ENCODE measurements at places on chromosomes 13 and 19.
A peak's percentile ranks its signal among the peaks of the same experiment; 100 is the strongest.

GRCh38 chr13:52001120-52001731 lies 10.0 kb downstream of the ATP7B start:
- H3K27me3 ChIP-seq, result no peaks in the 10 kb centered on the region
- DNase-seq, result no peak
- H3K27ac ChIP-seq, result no peak overlapping the region
- peaks cover 2% of the 10 kb centered on the region for H3K36me3 ChIP-seq

- no peaks in the 10 kb centered on the region for H3K36me3 ChIP-seq
- H3K27me3 ChIP-seq, result peaks cover 33% of the 10 kb centered on the region
- peaks cover 7% of the 10 kb centered on the region for H3K4me1 ChIP-seq
- no peak for DNase-seq
- no peak overlapping the region for H3K27ac ChIP-seq
Observed at GRCh38 chr19:34904664-34905527, 21.8 kb upstream of the ZNF30 start.

GRCh38 chr13:27334774-27335435 lies 64.3 kb downstream of the RASL11A start:
- no peak overlapping the region for H3K27ac ChIP-seq
- no peak overlapping the region for H3K4me3 ChIP-seq
- H3K4me1 ChIP-seq, result peaks cover 6% of the 10 kb centered on the region

GRCh38 chr13:106277484-106278154 lies 257.8 kb downstream of the EFNB2 start:
- DNase-seq, result peak; percentile 26
- H3K27me3 ChIP-seq, result no peaks in the 10 kb centered on the region
- H3K27ac ChIP-seq, result no peak overlapping the region

GRCh38 chr13:20058476-20058875 lies 99.9 kb downstream of the ZMYM2 start:
- H3K4me3 ChIP-seq, result no peak overlapping the region
- H3K4me1 ChIP-seq, result no peaks in the 10 kb centered on the region
- no peak overlapping the region for H3K27ac ChIP-seq
- H3K36me3 ChIP-seq, result peaks cover 10% of the 10 kb centered on the region
- H3K27me3 ChIP-seq, result no peaks in the 10 kb centered on the region

GRCh38 chr13:44040818-44041100 lies 161.1 kb downstream of the LACC1 start:
- no peak overlapping the region for H3K4me3 ChIP-seq
- no peaks in the 10 kb centered on the region for H3K36me3 ChIP-seq
- H3K4me1 ChIP-seq, result peaks cover 7% of the 10 kb centered on the region
- no peak overlapping the region for H3K27ac ChIP-seq
- H3K27me3 ChIP-seq, result no peaks in the 10 kb centered on the region

GRCh38 chr13:44523146-44524015 lies 52.7 kb downstream of the TSC22D1 start:
- no peaks in the 10 kb centered on the region for H3K36me3 ChIP-seq
- no peak overlapping the region for H3K27ac ChIP-seq
- H3K4me3 ChIP-seq, result no peak overlapping the region
- no peaks in the 10 kb centered on the region for H3K27me3 ChIP-seq
- DNase-seq, result peak; percentile 14
- H3K4me1 ChIP-seq, result no peaks in the 10 kb centered on the region

GRCh38 chr13:77548095-77548494 lies 12.6 kb downstream of the SCEL start:
- no peaks in the 10 kb centered on the region for H3K4me1 ChIP-seq
- no peaks in the 10 kb centered on the region for H3K36me3 ChIP-seq
- H3K27me3 ChIP-seq, result no peaks in the 10 kb centered on the region
- H3K4me3 ChIP-seq, result no peak overlapping the region
- no peak overlapping the region for H3K27ac ChIP-seq
- DNase-seq, result no peak

DNA sequence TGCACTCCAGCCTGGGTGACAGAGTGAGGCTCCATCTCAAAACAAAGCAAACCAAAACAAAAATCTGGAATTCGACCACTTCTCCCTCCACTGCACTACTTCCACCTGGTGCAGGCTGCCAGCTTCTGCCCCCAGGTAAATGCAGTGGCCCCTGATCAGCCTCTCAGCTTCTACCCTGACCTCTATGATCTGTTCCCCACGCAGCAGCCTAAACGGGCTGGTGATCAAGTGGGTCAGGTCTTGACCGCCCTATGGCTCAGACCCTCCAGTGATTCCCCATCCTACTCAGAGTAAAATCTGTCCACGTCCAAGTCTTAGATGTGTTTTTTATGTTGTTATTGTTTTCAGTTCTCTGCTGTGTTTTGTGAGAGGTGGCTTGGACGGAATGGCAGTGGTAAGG lies 163.9 kb downstream of the KCTD15 start:
- H3K36me3 ChIP-seq, result no peaks in the 10 kb centered on the region
- H3K4me1 ChIP-seq, result no peaks in the 10 kb centered on the region
- no peak overlapping the region for H3K4me3 ChIP-seq
- H3K27me3 ChIP-seq, result no peaks in the 10 kb centered on the region
- DNase-seq, result no peak

DNA sequence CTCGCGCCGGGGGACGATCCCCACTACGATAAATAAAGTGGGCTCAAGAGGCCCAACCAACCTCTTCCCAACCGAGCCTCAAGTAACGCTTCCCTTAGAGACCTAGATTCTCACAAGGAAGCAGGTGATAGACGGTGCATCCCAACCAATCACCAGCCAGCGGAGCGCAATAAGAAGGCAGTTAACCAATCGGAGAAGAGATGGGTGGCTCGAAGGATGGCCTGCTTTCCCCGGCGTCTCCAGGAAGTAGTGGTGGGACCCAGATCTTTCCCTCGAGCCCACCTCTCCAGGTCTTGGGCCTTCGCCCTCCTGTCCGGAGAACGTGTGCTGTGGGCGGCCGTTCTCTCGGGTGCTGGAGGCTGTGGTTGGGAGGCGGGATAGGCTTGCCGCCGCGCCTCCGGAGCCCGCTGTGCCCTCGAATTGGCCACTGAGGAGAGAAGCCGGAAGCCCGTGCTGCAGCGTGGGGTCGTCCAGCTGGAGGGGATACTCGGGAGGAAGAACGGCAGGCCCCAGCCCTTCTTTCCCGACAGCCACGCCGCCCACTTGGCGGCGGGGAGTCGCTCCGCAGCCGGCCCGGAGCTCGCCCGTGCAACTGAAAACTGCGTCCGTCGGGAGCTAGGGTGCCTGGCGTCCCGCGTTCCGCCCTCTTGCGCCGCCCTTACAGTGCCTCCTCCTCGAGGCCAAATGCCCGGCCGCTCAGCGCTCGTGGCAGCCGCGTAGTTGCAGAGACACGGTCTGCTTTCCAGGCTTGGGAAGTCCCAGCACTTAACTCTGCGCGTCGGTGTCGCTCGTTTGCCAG lies at the start of gene RNF6:
RNF6 (minus strand) TSS at position 594 of the 799 bp plus-strand sequence. CDS start 2,665 bp downstream, outside the sequence.
- peaks cover 4% of the 10 kb centered on the region for H3K36me3 ChIP-seq
- H3K27ac ChIP-seq, result peak within 1 kb of the TSS; percentile 96
- H3K4me1 ChIP-seq, result peaks cover 3% of the 10 kb centered on the region
- DNase-seq, result peak; percentile 99
- H3K27me3 ChIP-seq, result no peaks in the 10 kb centered on the region

GRCh38 chr13:76711550-76712182 lies 174.5 kb downstream of the KCTD12 start:
- no peaks in the 10 kb centered on the region for H3K27me3 ChIP-seq
- peaks cover 4% of the 10 kb centered on the region for H3K4me1 ChIP-seq
- no peaks in the 10 kb centered on the region for H3K36me3 ChIP-seq
- H3K27ac ChIP-seq, result no peak overlapping the region
- no peak overlapping the region for H3K4me3 ChIP-seq
- no peak for DNase-seq

DNA sequence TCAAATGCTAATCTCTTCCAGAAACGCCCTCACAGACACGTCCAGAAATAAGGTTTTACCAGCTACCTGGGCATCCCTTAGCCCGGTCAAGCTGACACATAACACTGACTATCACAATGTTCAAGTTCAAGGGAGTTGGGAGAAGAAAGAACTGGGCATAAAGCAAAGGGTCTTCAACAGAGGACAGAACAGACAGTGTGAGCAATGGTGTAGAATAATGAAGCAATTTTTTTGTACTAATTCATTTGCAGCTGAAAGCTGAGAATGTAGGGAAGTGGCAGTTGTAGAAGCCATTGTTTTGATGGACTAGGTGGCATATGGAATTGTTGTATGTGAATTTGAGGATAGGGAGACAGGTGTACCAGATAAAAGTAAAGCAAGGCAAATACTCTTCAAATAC lies 58.1 kb upstream of the WDFY2 start:
- peaks cover 6% of the 10 kb centered on the region for H3K4me1 ChIP-seq
- H3K4me3 ChIP-seq, result no peak overlapping the region
- no peaks in the 10 kb centered on the region for H3K27me3 ChIP-seq
- H3K27ac ChIP-seq, result no peak overlapping the region

GRCh38 chr13:36089130-36089647 lies 42.0 kb downstream of the DCLK1 start:
- H3K4me1 ChIP-seq, result peaks cover 6% of the 10 kb centered on the region
- peaks cover 3% of the 10 kb centered on the region for H3K36me3 ChIP-seq
- no peak overlapping the region for H3K27ac ChIP-seq
- DNase-seq, result no peak
- no peaks in the 10 kb centered on the region for H3K27me3 ChIP-seq
- no peak overlapping the region for H3K4me3 ChIP-seq

- H3K4me3 ChIP-seq, result no peak overlapping the region
- no peak for DNase-seq
- H3K27ac ChIP-seq, result no peak overlapping the region
Observed at GRCh38 chr19:12596485-12596884, 14.1 kb downstream of the ZNF490 start.

GRCh38 chr19:3459089-3459881 lies 21.0 kb downstream of the SMIM24 start:
- H3K36me3 ChIP-seq, result peaks cover 81% of the 10 kb centered on the region
- peak overlapping the region; percentile 80 for H3K27ac ChIP-seq
- H3K27me3 ChIP-seq, result peaks cover 2% of the 10 kb centered on the region
- H3K4me1 ChIP-seq, result peaks cover 46% of the 10 kb centered on the region

- H3K27me3 ChIP-seq, result no peaks in the 10 kb centered on the region
- H3K4me3 ChIP-seq, result no peak overlapping the region
- DNase-seq, result no peak
- H3K36me3 ChIP-seq, result no peaks in the 10 kb centered on the region
Observed at GRCh38 chr13:28426381-28426780, 68.5 kb downstream of the FLT1 start.

DNA sequence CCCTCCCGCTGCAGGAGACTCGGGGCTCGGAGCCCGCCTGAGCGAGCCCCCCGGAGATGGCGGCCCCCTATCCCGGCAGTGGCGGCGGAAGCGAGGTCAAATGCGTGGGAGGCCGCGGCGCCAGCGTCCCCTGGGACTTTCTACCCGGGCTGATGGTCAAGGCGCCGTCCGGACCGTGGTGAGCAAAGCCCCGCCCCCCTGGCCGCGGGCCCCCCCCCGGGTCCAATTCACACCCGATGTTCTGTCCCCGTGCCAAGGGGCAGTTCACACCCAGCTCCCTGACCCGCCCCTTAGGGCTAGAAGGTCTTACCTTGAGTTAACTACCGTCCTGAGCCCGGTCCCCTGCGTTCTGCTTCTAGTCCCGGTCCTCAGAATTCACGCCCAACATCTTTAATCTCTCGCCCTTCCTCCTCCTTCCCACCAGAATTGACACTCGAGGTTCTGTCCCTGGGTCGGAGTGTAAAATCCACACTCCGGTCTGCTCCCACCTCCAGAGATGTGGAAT lies 1.4 kb downstream of the NPAS1 start:
- H3K4me3 ChIP-seq, result peak overlapping the region; percentile 9
- no peak overlapping the region for H3K27ac ChIP-seq
- peaks cover 38% of the 10 kb centered on the region for H3K4me1 ChIP-seq
- H3K27me3 ChIP-seq, result peaks cover 55% of the 10 kb centered on the region
- DNase-seq, result no peak

DNA sequence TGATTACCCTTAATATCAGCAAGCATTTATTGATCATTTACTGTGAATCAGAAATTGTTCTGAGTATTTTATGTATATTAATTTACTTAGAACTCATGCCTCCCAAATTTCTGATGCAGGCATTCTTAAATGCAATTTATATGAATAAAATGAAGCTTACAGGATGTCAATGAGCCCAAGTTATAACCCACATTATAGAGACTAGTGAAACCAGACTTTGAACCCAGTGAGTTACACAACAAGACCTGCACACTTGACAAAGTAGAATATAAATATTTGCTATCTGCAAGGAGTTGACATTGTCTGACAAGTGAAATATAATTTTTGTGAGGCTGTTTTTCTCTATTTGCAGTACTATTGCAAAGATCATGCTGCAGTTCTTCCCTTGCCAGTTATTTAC lies 656.0 kb downstream of the GPC5 start:
- no peak overlapping the region for H3K4me3 ChIP-seq
- H3K27me3 ChIP-seq, result no peaks in the 10 kb centered on the region
- no peaks in the 10 kb centered on the region for H3K4me1 ChIP-seq
- no peaks in the 10 kb centered on the region for H3K36me3 ChIP-seq
- DNase-seq, result no peak

DNA sequence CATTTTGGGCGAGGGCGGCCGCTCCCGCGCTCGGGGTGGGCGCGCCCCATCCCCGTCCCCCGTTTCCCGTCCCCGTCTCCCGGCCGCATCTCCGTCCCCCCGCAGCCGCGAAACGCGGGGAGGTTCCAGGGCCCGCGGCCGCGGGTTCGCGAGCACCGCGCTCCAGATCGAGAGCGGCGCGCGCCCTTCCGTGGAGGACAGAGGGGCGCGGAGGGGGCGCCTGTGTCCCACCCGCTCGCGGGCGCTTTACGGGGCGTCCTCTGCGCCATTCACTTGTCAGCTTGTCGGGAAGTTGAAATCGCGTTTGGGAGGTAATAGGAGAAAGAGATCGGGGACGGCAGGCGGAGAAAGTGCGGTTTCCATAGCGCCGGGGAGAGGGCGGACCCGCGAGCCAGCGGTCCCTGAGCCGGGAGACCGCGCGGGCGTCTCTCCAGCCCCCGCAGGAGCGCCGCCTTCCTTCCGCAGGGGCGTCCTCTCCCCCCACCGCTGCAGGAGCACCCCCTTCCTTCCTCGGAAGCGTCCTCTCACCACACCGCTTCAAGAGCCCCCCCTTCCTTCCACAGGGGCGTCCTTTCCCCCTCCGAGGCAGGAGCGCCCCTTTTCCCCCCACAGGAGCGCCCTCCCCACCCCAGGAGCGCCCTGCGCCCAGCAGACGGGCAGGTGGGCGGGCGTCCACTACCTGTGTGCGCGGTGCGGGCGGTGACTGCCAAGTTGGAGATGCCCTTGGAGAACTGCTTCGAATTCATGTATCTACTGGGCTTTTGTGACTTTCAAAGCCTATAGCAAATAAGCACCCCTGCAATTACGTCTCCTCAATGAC lies 962 bp upstream of the IRS2 start:
- peak overlapping the region; percentile 73 for H3K4me3 ChIP-seq
- peaks cover 27% of the 10 kb centered on the region for H3K4me1 ChIP-seq
- peaks cover 20% of the 10 kb centered on the region for H3K36me3 ChIP-seq
- DNase-seq, result no peak

All from spinal cord (tissue), 10 donors.